ENCODE measurements at places on chromosomes 2 and 18.

- DNase-seq: no peak
Observed at GRCh38 chr18:58100154-58100553, 56.1 kb downstream of the NEDD4L start.

GRCh38 chr2:240024766-240025165, 376 bp downstream of the NDUFA10 start:
- no peak for DNase-seq

- DNase-seq: no peak
Observed at GRCh38 chr18:59691996-59692395, 5.2 kb downstream of the CCBE1 start.

- no peak for DNase-seq
Observed at GRCh38 chr2:65420712-65421431, 11.5 kb downstream of the SPRED2 start.

- no peak for DNase-seq
Observed at GRCh38 chr2:188609321-188610049, 317.8 kb downstream of the GULP1 start.

GRCh38 chr2:30465171-30465545, 18.1 kb downstream of the LCLAT1 start:
- no peak for DNase-seq

DNA sequence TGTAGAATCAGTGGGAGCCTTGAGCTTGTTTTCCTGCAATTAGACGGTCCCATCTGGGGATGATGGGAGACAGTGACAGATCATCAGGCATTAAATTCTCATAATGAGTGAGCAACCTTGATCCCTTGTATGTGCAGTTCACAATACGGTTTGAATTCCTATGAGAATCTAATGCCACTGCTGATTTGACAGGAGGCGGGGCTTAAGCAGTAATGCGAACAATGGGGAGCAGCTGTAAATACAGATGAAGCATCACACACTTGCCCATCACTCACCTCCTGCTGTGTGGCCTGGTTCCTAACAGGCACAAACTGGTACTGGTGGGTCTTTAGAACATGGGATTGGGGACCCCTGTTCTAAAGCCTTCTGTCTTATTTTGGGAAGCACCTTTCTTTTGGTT, 17.9 kb upstream of the NYAP2 start:
- no peak for DNase-seq

DNA sequence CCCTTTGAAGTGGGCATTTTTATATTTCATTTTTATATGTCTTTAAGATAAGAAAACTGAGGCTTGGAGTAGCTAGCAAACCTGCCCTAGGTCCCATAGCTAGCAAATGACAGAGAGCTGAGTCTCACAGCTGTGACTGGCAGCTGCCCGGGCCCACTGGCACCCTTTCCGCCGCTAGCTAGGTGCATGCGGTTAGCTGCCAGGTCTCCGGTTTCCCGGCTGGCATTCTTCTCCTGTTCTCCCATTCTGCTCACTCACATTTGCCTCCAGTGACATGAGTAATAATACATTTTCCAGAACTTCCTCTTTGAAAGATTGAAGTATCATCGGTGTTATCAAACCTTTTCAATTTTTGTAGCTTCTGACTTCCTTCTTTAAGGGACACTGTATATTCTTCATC, 38.7 kb downstream of the MTCL1 start:
- no peak for DNase-seq
